Activated CD4-positive, alpha-beta T cell treated with anti-CD3 and anti-CD28 coated beads, Interleukin-10, Interleukin-2, amounts not matched to agents 100 ng/mL and 50 ng/mL, durations not matched to agents 16 hours and 8 hours (primary cell): ENCODE measurements at places on chromosomes 16 and 17.
A peak's percentile ranks its signal among the peaks of the same experiment; 100 is the strongest.

DNA sequence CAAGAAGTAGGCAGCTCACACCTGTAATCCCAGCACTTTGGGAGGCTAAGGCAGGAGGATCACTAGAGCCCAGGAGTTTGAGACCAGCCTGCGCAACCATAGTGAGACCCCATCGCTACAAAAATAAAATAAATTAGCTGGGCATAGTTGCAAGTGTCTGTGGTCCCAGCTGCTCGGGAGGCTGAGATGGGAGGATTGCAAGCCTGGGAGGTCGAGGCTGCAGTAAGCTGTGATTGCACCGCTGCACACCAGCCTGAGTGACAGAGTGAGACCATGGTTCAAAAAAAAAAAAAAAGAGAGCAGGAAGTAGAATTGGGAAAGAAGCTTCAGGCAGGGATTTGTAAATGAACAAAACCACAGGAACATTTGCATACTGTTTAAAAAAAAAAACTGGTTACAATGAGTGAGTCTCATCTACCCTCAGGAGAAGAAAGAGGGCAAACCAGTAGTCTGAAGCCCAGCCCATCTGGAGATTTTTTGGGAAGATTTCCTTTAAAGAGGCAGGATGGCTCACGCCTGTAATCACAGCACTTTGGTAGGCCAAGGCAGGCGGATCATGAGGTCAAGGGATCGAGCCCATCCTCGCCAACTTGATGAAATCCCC, 7.9 kb downstream of the MPV17L start:
- no peak for DNase-seq

GRCh38 chr16:89031715-89032659, 55.0 kb upstream of the CBFA2T3 start:
- peak; percentile 85 for DNase-seq

DNA sequence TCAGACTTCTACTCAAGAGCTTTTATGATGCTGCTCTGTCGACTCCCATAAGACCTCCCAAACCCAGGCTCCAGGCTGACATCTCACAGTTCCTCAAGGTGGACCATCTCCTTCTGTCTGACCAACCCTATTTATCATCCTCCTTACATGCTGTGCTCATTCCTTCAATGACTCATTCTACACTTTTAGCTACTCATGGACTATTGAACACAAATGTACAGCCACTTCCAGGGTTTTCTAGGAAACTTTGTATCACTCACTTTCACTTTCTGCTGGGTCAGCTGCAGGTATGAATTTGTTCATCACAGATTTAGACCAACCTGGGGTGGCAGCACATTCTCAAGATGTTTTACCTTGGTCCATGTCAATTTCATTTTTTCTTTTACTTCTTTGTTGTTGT, 162.4 kb upstream of the FAM20A start:
- peak; percentile 8 for DNase-seq

DNA sequence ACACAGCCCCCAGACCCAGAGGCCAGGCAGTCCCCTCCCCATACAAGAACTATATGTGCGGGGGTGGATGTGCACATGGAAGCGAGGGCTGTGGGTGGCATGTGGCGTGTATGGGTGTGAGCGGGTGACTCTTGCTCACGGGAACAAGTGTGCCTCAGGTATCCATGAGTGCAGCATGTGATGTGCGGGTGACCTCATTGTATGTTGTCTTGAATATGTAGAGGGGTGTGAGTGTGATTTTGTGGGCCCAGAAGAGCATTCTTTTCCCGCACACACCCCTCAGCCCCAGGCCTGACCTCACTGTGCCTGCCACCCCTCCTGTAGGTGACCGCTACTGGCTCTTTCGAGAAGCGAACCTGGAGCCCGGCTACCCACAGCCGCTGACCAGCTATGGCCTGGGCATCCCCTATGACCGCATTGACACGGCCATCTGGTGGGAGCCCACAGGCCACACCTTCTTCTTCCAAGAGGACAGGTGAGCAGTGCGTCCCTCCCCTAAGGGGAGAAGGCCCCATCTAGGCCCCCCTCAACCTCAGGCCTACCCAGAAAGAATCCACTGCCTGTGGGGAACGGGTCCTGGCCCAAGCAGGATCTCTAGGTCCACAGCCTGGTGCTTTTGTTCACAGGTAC, 17.4 kb downstream of the MMP15 start:
- no peak for DNase-seq

DNA sequence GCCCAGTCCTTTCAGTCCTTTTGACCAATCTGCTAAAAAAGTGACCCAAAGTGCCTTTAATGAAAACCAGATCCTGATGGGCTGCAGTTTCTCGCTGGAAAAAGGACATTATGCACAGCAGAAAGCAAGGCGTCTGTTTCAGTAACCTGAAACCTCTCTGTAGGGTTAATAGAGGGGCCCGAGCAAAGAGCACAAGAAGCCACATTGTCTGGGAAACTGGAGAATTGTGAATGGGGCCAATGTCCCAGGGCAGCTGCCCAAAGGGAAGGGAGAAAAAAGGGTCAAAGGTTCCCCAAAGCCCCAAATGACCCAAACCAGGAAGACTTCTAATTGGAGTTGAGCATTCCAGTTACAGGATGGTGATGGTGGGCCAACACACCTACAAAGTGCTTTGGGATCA, 3.0 kb downstream of the OTOA start:
- no peak for DNase-seq

GRCh38 chr17:29682987-29683386, 60.3 kb upstream of the CORO6 start:
- no peak for DNase-seq

- DNase-seq: no peak
These were observed 66.8 kb downstream of the DNAH17 start for GRCh38 chr17:78510141-78511075.

- DNase-seq: no peak
These were observed 290.5 kb upstream of the FOXF1 start for GRCh38 chr16:86219655-86220445.

DNA sequence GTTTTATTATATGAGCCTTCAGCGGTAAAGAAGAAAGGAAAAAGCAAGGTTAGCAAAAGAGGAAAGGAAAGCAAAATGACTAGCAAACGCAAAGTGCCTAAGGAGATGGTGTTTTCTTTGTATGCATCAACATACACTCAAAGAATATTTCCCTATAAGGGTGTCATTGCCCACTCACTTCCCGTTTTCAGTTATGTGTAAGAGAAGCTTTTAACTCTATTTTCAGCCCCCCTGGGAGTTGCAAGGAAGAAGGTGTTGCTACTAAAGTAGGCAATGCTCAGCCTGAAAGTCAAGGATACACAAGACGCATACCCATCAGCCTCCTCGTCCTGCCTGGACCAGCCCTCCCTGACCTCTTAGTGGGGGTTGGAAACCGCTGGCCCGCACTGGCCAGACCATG, 267.7 kb upstream of the ZFHX3 start:
- no peak for DNase-seq

GRCh38 chr17:9233271-9233599, 211.9 kb downstream of the NTN1 start:
- no peak for DNase-seq

GRCh38 chr17:81429821-81430551, 34.7 kb downstream of the BAHCC1 start:
- no peak for DNase-seq

GRCh38 chr16:22217890-22218730, 12.0 kb downstream of the EEF2K start:
- DNase-seq: peak; percentile 45

DNA sequence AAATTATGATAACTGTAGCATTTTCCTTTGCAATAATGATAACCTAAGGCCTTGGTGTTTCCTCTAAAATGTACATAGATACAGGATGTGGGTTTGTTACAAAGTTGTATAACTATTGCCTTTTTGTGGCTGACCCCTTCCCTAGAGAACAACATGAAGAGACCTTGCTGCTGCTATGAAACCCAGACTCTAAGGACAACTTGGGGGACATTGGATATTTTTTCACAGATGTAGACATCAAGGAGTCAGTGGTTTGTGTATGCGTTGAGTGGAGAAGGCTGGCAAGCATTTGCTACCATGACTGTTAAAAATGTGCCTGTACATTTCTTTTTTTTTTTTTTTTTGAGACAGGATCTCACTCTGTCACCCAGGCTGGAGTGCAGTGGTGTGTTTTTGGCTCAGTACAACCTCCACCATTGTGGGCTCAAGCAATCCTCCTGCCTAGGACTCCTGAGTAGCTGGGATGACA, 12.3 kb downstream of the HMOX2 start:
- DNase-seq: peak; percentile 28

DNA sequence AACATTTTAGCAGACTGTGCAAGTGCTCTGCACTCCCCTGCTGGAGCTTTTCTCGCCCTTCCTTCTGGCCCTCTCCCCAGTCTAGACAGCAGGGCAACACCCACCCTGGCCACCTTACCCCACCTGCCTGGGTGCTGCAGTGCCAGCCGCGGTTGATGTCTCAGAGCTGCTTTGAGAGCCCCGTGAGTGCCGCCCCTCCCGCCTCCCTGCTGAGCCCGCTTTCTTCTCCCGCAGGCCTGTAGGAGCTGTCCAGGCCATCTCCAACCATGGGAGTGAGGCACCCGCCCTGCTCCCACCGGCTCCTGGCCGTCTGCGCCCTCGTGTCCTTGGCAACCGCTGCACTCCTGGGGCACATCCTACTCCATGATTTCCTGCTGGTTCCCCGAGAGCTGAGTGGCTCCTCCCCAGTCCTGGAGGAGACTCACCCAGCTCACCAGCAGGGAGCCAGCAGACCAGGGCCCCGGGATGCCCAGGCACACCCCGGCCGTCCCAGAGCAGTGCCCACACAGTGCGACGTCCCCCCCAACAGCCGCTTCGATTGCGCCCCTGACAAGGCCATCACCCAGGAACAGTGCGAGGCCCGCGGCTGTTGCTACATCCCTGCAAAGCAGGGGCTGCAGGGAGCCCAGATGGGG, 3.1 kb downstream of the GAA start:
- DNase-seq: no peak

GRCh38 chr17:50149417-50150353, 792 bp downstream of the PPP1R9B start:
- DNase-seq: peak; percentile 66

GRCh38 chr16:22948603-22949368, 134.8 kb downstream of the HS3ST2 start:
- DNase-seq: peak; percentile 70

DNA sequence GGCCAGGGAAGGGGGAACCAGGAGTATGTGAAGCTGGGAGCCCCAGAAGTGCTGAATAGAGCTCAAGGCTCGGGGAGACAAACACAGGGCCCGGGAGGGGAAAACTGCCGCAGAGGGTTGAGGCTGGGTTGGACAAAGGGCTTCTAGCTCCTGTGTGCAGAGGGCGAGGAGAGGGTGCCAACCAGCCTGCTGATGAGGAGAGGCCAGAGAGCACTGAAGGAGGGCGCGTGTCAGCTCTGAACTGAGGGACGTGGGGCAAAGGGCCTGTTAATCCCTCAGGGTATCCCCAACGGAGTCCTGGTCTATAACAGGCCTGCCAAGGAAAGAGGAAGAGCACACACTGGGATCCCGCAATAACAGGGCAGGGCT, 151.3 kb downstream of the C16orf78 start:
- DNase-seq: no peak

GRCh38 chr17:67489273-67489672, 112.2 kb downstream of the PITPNC1 start:
- no peak for DNase-seq
